ENCODE measurements at places on chromosomes 6 and 20.

DNA sequence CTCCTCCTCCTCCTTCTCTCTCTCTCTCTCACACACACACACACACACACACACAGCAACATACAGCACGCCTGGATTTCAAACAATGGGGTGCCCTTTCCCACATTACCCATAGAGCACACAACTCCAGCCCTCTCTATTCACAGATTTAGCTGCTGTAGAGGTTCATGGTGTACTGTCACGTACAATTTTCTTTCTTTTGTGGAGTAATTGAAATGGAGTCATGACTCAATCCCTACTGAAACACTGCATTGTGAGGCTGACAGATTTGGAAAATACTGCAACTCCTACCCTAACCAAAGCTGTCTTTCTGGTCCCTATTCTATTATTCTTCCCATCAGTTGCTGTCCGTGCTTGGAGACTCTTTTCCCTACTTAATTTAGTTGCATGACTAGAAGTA, 166.9 kb downstream of the EDN1 start:
- no peak for DNase-seq

- DNase-seq: no peak
These were observed 280.1 kb downstream of the TFAP2B start for GRCh38 chr6:51098791-51099190.

- DNase-seq: no peak
These were observed 540.9 kb upstream of the MAP3K7 start for GRCh38 chr6:91127752-91128151.

DNA sequence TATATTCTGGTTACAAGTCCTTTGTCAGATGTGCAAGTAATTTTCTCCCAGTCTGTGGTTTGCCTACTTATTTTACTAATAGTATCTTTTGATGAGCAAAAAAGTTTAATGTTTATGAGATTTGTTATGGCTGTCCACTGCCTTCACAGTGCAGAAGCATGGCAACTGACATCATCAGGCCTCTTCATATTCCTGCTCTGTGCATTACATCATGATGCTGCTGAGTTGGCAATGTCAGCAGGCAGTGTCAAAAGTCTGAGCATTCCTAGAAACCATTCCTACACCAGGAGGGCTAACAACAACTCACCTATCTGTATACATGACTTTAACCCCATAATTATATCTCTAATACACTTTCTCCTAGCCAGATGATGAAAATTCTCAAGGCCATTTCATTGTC, 10.8 kb upstream of the OR2B2 start:
- DNase-seq: no peak

GRCh38 chr6:121504227-121504626, 68.8 kb downstream of the GJA1 start:
- DNase-seq: no peak

- DNase-seq: no peak
These were observed 11.1 kb upstream of the ADTRP start for GRCh38 chr6:11789744-11790143.

DNA sequence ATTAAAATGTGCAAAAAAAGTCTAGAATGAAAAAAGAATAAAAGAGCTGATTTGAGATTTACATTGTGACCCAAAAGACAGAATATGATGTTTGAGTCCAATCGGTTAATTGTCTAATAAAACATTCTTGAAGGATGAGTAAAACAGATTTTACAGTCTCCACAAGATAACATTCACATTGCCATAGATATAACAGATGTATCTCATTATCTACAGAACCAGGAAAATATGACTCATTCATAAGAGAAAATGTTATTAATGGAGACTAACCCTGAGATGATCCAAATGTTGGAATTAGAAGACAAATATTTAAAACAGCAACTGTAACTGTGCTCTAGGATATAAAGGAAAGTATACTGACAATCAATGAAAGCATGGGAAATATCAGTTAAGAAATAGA, 141.7 kb downstream of the RFX6 start:
- DNase-seq: no peak

- no peak for DNase-seq
These were observed 84.2 kb upstream of the ZNFX1 start for GRCh38 chr20:49361862-49362660.

DNA sequence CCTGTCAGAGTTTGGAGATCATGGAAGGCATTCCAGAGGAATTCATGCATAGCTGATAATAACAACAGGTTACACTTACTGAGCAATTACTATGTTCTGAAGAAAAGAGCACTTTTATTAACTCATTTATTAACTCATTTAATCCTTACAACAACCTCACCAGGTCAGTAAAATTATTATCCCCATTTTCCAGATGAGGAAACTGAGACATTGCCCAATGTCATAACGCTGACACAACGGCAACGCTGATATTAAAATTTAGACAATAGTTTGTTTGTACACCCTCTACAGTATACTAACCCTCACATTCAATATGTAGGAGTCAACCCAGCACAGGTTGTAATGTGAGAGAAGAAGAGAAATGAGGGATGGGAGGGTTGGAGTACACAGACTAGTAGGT, 105.0 kb downstream of the RNGTT start:
- DNase-seq: no peak

- DNase-seq: no peak
These were observed 992.5 kb upstream of the ADGRB3 start for GRCh38 chr6:67642582-67642981.

DNA sequence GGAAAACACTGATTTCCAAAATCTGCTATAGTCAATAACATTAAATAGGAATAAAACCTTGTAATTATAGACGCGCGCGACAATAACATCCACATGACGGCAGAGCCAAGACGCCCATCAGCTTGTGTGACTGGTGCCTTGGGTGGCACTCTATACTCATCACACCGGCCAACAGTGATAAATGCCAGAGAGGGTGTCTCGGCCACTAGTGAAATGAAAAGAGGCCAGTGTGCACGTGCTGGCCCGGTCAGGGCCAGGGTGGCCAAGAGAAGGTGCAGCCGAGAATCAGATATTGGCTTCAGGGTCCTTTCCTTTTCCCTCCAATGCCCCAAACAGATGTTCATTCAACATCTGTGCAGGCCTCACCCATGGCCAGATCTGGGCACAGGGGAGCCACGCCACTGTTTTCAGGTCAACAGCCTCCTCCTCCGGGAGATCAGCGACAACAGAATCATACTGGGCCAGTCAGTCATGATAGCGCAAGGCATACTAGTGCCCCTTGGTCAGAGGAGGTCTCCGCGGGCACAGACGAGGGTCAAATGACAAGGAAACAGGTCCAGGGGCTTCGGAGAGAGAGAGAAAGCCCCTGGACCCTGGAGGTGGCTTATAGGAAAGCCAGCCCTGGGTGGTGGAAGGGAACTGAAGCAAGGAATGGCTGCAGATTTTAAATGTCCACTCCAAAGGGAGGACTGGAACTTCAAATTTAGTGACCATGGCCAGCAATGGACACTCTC, 134.5 kb downstream of the PRND start:
- DNase-seq: no peak

GRCh38 chr20:37886851-37887297, 16.1 kb upstream of the VSTM2L start:
- DNase-seq: no peak

DNA sequence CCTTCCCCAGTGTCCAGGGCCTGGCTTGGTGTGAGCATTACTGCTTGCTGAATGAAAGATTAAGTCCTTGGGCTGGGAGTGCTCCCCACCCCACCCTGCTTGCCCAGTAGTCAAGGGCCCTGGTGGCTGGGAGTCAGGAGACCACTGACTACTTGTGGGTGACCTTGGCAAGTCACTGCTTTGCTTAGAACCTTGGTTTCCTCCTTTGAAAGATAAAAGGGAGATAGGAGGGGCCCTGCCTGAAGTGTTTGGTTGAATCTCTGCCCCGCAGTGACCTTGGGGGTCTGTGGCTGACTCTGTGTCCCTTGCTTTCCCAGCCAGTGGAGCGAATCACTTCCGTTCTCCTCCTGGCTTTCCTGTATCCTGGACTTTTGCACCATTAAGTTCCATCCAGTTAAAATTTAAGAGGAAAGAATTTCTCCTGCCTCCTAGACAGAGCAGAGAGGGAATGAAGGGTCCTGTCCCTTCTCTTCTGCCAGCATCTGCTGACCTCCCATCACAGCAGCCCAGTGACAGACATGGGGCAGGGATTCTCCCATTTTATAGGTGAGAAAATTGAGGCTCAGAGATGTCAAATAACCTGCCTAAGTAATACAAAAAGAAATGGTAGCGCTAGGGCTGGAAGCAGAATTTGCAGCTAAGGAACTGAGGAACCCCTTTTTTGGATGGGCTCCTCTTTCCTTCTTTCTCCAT, 3.5 kb upstream of the EPB41L1 start:
- no peak for DNase-seq

DNA sequence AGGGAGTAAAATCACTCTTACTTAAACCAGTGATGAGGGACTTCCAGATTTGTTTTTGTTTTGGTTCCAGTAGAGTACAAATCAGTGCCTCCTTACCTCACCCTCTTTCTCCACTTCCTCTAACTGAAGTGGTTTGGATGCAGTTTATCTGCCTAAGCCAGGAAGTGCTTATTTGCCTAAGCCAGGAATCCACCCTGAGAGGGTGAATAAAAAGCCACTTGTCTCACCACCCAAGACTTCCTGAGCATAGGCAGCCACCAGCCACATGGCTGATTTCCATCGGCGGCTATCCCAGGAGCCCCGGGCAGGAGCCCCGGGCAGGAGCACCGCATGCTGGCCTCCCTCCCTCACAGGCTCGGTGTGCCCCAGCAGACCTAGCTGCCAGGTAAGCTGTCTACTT, 12.0 kb downstream of the LRP11 start:
- no peak for DNase-seq

DNA sequence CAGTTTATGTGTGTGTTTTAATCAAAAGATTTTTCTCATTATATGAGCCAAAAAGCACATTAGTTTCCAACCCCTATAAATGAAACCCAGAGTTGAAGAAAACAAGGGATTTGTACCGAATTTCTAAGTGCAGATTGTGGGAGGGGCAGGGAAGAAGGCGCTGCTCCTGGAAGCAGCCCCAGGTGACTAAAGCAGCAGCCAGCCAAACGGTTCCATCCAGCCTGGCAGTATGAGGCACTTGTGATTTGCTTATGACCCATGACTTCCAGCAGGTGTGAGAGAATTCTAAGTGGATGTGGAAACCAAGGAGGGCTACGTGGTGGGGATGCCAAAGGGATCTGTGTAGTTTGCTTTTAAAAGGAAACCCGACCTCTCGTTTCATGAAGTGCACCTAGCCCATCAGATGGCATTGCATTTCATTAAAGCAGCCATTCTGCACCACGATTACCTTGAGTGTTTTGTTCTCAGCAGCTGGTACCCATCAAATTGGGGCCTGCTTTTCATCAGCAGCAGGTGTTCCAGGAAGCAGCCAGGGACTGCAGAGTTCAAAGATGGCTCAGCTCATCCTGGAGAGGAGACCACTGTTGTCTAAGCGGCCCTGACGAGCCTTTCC, 79.1 kb downstream of the DTD1 start:
- peak; percentile 55 for DNase-seq

- DNase-seq: no peak
These were observed 46.8 kb downstream of the SUN5 start for GRCh38 chr20:32957459-32957858.

- no peak for DNase-seq
These were observed 64.9 kb upstream of the ARHGAP18 start for GRCh38 chr6:129774697-129775447.

- DNase-seq: no peak
These were observed 488.3 kb downstream of the COL12A1 start for GRCh38 chr6:74717591-74717990.

GRCh38 chr6:117733341-117733740, 58.1 kb downstream of the NUS1 start:
- no peak for DNase-seq

DNA sequence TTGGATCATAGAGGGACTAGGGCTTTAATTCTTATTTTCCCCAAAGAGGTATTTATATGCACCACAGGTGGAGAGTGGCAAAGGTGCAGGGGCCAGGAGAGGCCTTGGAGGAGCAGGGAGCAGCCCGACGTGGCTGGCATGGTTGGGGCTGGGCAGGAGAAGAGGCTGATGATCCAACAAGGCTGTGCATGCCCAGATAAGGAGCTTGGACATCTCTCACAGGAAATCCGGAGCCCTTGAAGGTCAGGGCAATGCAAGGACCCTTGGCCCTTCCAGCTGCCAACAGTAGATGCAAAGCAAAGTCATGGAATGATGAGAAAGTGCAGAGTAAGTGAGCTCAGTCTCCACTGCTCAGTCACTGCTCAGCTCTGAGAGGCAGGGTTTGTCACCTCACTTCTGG, 39.9 kb upstream of the SIRT5 start:
- DNase-seq: no peak

GRCh38 chr6:42522036-42522435, 41.8 kb upstream of the UBR2 start:
- DNase-seq: no peak

- DNase-seq: no peak
These were observed 22.9 kb downstream of the ADTRP start for GRCh38 chr6:11755725-11756124.

- no peak for DNase-seq
These were observed 55.1 kb upstream of the HDDC2 start for GRCh38 chr6:125356884-125357283.

GRCh38 chr6:92779746-92780145, 639.6 kb downstream of the EPHA7 start:
- peak; percentile 24 for DNase-seq

DNA sequence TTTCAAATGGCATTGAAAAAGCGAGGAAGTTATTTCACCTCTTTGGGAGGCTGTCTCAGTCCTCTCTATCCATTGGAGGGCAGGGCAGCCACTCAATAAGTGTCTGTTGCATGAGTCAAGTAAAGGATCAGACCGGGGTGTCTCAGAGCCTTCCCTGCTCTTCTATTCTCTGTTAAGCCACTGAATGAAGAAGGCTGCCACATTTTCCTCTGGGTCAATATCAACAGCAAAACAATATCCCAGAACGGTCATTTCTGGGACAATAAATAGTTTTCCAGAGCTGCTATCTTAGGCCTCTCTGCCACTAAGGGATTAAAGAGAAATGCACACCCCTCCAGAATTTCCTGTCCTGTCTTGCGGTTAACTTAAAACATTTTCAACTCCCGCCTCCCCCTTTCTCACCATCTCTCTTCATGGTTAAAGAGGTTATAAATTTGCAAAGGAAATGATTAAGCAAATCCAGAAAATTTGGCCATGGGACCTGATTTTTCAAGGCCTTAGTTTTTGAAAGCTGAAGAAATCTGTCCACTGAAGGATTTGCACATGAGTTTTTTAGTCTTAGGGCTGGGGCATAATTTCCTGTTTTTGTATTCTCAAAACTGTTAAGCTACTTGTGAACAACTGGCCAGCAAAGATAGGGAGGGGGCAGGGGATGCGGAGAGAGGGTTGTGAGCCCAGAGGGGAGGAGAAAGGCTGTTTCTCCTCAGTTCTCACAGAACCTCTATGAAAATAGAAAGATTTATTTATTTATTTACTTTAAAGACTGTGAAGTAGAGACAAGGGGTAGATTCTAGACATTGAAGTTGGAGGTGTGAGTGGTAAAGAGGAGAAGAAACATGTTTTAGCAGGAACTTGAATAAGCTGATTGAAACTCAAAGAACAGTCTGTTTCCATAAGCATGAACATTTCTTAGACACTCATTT, 135.7 kb downstream of the BCAS1 start:
- DNase-seq: no peak

GRCh38 chr20:6976106-6976900, 208.8 kb downstream of the BMP2 start:
- DNase-seq: no peak
